Transverse colon (tissue), 4 donors: ENCODE measurements at places on chromosomes 12 and 14. TPM values are rescaled to one million over a fixed set of nuclear protein-coding genes. Genes with fewer than 3 reads are reported as not detected.
A peak's percentile ranks its signal among the peaks of the same experiment; 100 is the strongest.

SLC38A4 gene
- 2.2 TPM for total RNA-seq

CLEC1B gene
- total RNA-seq: not detected

MYBPC1 gene
- 182 TPM for total RNA-seq

GRCh38 chr12:69936214-69936731 lies 111.2 kb downstream of the MYRFL start:
- H3K36me3 ChIP-seq: no peaks in the 10 kb centered on the region
- DNase-seq: no peak
- no peak overlapping the region for H3K4me3 ChIP-seq
- no peaks in the 10 kb centered on the region for H3K27me3 ChIP-seq
- H3K4me1 ChIP-seq: no peaks in the 10 kb centered on the region

- no peaks in the 10 kb centered on the region for H3K36me3 ChIP-seq
- H3K4me3 ChIP-seq: no peak overlapping the region
- H3K27me3 ChIP-seq: peaks cover 65% of the 10 kb centered on the region
- DNase-seq: peak; percentile 30
- H3K27ac ChIP-seq: no peak overlapping the region
Measured at GRCh38 chr12:1534748-1535147, 59.6 kb downstream of the FBXL14 start.

VRTN gene
- total RNA-seq: not detected

IL31 gene
- total RNA-seq: not detected

DNA sequence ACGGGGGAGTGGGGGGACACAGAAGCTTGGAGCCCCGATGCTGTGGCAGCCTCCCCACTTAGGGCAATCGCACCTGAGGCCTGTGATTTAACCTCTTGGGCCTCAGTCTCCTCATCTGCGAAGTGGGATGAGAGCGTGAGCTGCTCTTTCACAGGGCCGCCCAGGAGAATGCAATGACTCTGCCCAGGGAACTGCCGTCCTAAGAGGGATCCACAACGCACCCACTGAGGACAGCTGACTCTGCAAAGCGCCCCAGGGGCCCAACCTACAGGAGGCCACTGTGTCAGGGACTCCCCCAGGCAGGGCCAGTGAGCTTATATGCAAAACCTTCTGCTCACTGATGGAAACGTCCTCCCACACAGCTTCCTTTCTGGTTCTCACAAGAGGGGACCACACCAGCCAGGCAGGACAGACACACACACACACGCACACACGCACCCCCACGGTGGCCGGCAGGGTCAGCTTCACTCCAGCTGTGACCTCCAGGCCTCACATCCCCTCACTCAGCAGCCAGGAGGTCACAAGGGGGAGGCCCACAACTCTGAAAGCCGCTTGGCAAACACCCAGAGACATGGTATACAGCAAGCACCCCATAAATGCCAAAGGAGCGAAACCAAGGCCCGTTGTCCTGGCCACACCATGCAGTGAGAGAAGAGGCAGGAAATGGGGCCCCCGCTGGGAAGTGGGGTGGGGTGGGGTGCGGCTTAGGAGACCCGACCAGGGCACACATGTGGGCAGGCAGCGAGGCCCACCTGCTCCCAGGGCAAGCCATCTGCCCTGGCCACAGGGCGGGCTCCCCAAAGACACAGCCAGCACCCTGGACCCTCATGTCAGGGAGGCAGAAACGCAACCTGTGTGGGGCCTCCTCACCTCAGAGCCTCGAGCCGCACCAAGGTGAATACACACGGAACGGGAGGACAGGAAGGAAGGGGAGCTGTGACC lies 73.3 kb downstream of the NCOR2 start:
- no peaks in the 10 kb centered on the region for H3K27me3 ChIP-seq
- no peaks in the 10 kb centered on the region for H3K36me3 ChIP-seq
- peaks cover 31% of the 10 kb centered on the region for H3K4me1 ChIP-seq
- no peak overlapping the region for H3K27ac ChIP-seq
- H3K4me3 ChIP-seq: no peak overlapping the region
- DNase-seq: peak; percentile 51

MMP17 gene
- 5.7 TPM for total RNA-seq

PYGL gene
- total RNA-seq: 51.8 TPM

DNA sequence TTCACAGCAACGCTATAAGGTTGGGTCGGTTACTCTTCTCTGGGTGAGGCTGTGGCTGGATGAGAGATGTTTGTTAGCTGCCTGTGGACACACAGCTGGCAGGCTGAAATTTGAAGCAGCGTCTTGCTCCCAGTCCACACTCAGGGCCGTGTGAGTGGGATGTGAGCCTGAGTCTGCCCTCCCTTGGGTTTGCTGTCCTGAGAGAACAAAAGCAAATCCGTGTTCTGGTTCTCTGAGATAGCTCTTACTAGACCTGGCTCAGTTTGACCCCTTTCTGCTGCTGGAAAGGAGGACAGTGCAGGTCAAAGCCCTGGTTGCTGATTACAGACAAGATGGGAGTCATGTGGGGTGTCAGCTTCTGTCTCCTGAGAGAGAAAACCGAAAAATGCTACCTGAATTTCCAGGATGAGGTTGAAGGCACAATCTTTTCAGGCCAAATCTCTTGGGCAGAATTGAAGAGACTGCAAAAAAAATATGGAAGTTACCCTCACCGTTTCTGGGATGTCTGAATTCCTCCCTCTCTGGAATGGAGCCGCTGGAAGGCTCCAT lies 270.8 kb downstream of the ZFP36L1 start:
- peaks cover 67% of the 10 kb centered on the region for H3K4me1 ChIP-seq
- H3K27me3 ChIP-seq: no peaks in the 10 kb centered on the region
- peak overlapping the region; percentile 75 for H3K27ac ChIP-seq
- no peak for DNase-seq
- no peaks in the 10 kb centered on the region for H3K36me3 ChIP-seq

DNA sequence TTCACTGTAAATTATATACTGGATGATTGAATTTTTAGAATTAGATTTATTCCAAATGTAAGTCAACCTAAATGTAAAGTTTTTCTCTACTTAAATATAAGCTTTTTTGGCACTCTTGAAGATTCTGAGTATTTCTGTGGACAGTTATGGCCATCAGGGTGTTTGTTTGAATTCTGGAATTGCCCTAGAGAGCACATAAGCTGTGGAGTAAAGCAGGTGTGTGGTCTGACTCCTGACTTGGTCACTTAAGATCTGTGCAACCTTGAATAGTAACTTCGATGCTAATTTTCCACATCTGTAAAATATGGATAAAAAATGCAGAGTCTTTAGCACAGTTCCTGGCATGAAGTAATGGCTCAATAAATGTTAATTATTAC lies 64.4 kb downstream of the FUT8 start:
- H3K27me3 ChIP-seq: no peaks in the 10 kb centered on the region
- H3K27ac ChIP-seq: no peak overlapping the region
- DNase-seq: no peak
- H3K4me3 ChIP-seq: no peak overlapping the region
- H3K4me1 ChIP-seq: no peaks in the 10 kb centered on the region

- no peaks in the 10 kb centered on the region for H3K36me3 ChIP-seq
- H3K27me3 ChIP-seq: no peaks in the 10 kb centered on the region
- no peak for DNase-seq
- no peaks in the 10 kb centered on the region for H3K4me1 ChIP-seq
- H3K4me3 ChIP-seq: no peak overlapping the region
Measured at GRCh38 chr12:5797661-5798060, 147.4 kb downstream of the ANO2 start.

OXA1L gene
- total RNA-seq: 105 TPM

PCED1B gene
- 2.7 TPM for total RNA-seq

- H3K27me3 ChIP-seq: no peaks in the 10 kb centered on the region
- no peaks in the 10 kb centered on the region for H3K36me3 ChIP-seq
- no peak for DNase-seq
- no peak overlapping the region for H3K4me3 ChIP-seq
- no peak overlapping the region for H3K27ac ChIP-seq
- no peaks in the 10 kb centered on the region for H3K4me1 ChIP-seq
Measured at GRCh38 chr14:47262801-47263200, 412.6 kb downstream of the MDGA2 start.

- H3K4me3 ChIP-seq: no peak overlapping the region
- H3K27me3 ChIP-seq: no peaks in the 10 kb centered on the region
- H3K27ac ChIP-seq: no peak overlapping the region
- peaks cover 23% of the 10 kb centered on the region for H3K4me1 ChIP-seq
- no peaks in the 10 kb centered on the region for H3K36me3 ChIP-seq
Measured at GRCh38 chr12:26037615-26038220, 79.2 kb downstream of the RASSF8 start.

DNA sequence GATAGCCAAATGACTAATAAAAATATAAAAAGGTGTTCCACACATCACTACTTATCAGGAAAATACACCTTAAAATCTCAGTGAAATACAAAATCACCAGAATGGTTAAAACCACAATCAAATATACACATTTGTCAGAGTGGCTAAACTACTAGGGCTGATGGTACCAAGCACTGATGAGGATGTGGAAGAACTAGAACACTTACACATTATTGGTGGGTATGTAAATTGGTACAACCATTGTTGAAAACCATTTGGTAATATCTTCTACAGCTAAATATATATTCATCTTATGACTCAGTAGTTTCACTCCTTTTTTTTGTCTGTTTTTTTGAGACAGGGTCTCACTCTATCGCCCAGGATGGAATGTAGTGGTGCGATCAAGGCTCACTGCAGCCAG lies 48.5 kb upstream of the TTC7B start:
- H3K36me3 ChIP-seq: no peaks in the 10 kb centered on the region
- no peaks in the 10 kb centered on the region for H3K27me3 ChIP-seq
- H3K4me3 ChIP-seq: no peak overlapping the region
- DNase-seq: no peak

DPF3 gene
- total RNA-seq: 23.5 TPM

DNA sequence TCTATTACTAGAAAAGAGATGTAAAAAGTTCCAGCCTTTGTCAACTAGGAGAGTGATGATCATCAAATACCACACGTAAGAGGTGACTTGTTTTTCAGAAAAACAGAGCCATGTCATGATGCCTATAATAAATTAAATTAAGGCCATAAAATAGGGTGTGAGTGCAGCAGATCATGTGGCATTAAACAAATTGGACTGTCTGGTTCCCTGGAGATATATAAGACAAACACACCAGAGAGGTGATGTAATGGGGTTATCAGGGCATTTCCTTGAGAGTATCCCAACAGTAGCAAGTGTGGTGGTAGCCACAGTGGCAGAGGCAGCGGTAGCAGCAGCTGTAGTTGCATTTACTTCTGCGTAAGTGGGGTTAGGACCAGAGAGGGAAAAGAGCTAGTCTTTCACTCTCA lies 14.6 kb upstream of the GALNT6 start:
- peak overlapping the region; percentile 70 for H3K27ac ChIP-seq
- no peak overlapping the region for H3K4me3 ChIP-seq
- H3K27me3 ChIP-seq: no peaks in the 10 kb centered on the region
- H3K4me1 ChIP-seq: peaks cover 26% of the 10 kb centered on the region
- H3K36me3 ChIP-seq: no peaks in the 10 kb centered on the region
- DNase-seq: no peak
